Heart right ventricle (tissue), 16 donors: ENCODE measurements at places on chromosomes 5 and 9. TPM values are rescaled to one million over a fixed set of nuclear protein-coding genes. Genes with fewer than 3 reads are reported as not detected.
A peak's percentile ranks its signal among the peaks of the same experiment; 100 is the strongest.

GRCh38 chr9:74094766-74095165 is 402.4 kb upstream of the RORB start:
- no peak for DNase-seq

DNA sequence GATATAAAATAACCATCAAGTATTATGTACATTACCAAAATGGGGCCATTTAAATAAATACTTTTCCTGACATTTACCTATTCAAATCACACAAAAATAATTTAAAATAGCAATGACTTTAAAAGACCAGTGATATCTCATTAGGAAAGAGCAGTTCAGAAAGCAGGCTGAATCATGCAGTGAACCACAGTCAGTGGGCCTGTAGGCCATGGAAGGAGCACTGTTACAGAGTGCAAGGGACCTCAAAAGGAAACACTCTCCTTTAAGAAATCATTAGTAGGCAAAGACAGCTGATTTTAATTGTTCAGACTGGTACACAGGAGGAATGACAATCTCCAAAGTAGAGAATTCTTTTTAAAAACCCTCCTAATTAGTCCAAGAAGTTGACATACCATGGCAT is 283.5 kb upstream of the EFNA5 start:
- DNase-seq: no peak

GRCh38 chr5:26024774-26025173 is 1013.6 kb downstream of the CDH9 start:
- no peak for DNase-seq

DNA sequence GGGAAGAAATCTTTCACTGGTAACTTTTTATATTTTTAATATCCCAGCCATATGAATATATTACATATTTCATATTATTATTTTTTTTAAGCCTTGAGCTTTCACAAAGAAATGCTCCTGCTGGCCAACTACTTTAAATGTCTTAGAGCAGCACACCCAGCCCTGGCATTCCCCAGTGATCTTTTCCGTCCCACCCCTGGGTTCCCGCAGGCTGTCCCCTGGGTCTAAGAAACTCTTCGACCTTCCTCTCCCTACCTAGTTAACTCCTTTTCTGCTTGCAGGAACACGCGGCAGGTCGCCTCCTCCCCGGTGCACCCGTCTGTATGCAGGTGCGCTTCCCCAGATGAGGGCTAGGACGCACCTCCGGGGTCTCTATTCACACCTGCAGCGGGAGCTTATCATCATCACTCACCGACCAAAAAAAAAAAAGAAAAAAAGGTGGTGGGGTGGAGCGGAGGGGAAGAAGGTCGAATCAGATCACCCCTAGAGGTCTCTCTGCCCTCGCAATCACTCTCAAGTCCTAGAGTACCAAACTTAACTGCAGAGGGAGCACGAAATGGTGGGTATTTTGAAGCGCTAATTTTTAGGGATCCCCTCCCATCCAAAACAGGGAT is 696 bp downstream of the ZFP62 start:
- DNase-seq: peak; percentile 25

- DNase-seq: no peak
Observed at GRCh38 chr9:137387114-137387890, 35.7 kb downstream of the EXD3 start.

DNA sequence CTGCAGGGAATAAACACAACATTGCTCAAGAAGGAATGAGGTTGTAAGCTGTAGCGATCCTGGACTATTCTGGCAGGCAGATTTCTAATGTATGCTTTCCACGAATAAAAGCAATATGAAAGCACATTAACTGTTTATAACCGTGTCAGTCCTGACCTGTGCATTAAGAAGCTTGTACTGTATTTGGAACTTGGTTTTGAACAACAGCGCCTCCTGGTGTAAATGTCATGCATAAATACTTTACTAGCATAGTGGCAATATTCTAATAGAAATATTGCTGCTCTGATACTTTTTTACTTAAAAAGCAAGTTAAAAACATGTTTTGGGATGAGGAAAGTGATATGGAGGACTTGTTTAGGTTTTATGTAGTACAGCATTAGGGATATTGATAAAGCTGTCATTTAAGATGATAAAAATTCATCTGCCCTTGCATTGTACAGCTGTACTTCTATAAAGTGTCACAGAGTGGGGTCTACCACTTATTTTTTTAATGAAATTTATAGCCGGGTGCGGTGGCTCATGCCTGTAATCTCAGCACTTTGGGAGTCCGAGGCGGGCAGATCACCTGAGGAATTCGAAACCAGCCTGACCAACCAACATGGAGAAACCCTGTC is 70.7 kb upstream of the GNE start:
- peak; percentile 65 for DNase-seq

DNA sequence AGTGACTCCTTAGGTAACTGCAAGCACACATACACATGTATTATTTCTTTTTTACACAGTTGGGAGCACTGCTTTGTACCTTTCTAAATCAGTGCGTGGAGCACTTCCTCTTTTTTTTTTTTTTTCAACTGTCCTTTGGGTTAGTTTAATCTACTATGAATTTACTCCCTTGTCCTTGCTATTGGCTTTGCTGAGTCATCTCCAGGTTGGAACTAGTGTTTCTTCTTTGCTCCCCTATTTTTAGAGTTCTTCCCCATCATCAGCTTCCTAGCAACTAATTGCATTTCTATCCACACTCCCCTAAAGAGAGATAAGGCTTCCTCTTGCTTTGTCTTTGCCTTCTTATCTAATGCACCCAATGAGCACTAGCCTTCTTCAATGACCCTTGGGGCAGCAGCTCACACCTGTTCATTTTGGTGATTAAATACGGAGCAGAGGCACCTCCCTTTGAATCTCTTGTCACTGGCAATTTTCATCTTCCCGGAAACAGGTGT is 24.3 kb downstream of the S100Z start:
- no peak for DNase-seq

DNA sequence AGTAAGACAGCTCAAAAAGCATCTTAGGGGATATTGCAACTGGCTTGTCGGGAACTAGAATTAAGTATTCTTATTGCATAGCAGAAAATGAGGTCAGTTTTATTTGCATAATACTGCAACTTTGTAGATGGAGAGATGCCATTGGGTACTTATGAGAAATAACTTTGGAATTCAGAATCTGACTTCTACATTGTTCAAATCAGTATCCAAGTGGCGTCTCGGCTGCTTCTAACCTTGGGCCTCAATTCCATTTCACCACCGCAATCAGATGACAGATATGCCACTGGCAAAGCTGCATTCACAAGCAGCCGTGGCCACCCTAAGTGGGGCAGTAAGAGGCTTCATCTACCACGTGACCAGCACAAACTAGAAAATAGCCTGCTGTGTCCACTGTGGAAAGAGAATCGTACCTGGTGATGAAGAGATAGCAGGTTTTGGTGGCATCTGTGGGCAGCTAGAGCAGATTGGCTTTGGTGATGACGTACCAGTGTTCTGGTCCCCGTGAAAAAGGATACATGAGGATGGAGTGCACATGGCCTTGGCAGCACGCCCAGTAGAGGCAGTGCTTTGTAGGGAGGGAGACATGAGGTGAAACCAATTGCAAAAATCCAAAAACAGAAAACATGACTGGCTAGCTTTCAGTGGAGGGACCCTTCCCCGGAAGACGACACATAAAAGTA is 116.6 kb downstream of the KLHL3 start:
- peak; percentile 75 for DNase-seq

GRCh38 chr5:4511996-4512656 is 628.0 kb upstream of the ADAMTS16 start:
- peak; percentile 48 for DNase-seq

GRCh38 chr5:126755593-126755992 is 21.3 kb upstream of the LMNB1 start:
- DNase-seq: no peak

DNA sequence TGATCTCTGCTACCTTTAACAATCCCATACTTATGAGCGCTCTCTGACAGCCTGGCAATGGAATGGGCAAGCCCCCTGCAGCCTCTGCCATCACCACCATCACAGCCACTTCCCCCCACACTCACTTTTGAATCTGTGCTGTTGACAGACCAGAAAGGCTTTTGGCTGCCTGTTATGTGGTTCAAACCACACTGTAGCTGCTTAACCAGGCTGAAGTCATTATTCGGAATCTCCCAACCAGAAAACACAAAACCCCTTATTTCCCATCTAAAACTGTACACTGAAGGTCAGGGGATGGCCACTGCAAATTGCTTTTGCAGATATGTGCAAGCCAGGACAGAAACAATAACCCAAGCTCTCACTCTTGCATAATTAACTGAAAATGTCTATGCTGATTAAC is 35.8 kb downstream of the PTCH1 start:
- no peak for DNase-seq

DNA sequence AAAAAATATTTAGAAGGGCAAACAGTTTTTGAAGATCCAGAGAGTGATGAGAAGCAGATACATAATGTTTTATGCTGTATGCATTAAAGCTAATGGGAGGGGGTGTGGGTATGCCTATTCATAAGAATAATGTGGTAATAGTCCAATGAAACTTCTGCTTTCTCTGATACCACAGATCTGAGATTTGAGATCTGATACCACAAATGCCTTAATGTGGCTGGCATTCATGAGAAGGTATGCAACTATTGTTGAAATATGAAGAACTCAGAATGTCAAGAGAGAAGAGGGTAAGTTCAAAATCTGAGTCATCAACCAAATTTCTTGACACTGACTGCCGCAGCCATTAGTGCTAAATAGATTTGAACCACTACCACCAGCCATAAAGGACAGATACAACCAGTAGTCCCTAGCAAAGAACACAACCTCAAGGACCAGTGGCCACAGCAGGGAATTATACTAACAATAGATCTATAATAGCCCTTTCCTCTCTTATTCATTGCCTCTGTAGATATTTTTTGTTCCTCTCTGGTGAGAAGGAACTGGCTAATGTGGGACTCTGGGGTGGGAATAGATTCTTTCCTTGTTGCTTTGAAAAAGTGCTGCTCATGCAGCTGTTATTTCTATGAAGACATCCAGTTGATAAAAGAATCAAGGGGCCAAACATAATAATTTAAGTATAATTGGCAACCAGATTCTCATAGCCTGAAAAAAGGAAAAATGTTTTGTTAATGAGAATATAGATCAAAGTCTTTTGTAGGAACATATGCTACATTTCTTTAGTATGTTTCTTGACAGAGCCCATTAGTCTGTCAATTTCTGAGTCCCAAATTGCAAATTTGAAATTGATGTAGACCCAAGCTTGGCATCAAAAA is 256.5 kb upstream of the ZNF608 start:
- no peak for DNase-seq

DNA sequence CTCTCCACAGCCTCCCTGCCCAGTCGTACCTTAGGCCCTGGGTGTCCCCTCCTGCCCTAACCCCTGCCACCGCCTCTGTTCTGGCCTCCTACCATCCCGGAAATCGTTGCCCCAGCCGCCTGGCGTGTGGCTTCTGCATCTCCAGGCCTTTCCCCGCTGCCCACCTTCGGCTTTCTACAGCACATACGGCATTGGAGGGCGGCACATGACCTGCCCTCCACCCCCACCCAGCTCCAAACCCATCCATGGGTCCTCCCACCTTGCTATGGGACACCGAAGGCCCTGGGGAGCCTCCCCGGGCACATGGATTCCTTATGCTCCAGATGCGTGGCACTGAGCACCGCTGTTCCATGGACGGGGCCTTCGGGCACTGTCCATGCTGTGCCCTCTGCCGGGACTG is 32.0 kb downstream of the FGF18 start:
- DNase-seq: no peak

DNA sequence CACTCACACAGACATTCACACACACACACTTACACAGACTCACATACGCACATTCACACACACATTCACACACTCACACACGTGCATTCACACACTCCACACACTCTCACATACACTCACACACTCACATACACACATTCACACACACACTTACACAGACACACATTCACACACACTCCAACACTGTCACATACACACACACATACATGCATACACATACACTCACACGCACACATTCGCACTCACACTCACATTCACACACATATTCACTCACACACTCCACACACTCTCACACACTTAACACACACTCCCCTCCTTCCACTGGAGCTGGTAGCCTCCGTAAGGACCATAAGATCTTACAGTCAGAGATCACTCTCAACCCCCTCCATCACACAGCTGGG is 26.2 kb downstream of the CAMK2A start:
- DNase-seq: no peak

- DNase-seq: no peak
Observed at GRCh38 chr5:9483243-9483642, 62.6 kb downstream of the SEMA5A start.

DNA sequence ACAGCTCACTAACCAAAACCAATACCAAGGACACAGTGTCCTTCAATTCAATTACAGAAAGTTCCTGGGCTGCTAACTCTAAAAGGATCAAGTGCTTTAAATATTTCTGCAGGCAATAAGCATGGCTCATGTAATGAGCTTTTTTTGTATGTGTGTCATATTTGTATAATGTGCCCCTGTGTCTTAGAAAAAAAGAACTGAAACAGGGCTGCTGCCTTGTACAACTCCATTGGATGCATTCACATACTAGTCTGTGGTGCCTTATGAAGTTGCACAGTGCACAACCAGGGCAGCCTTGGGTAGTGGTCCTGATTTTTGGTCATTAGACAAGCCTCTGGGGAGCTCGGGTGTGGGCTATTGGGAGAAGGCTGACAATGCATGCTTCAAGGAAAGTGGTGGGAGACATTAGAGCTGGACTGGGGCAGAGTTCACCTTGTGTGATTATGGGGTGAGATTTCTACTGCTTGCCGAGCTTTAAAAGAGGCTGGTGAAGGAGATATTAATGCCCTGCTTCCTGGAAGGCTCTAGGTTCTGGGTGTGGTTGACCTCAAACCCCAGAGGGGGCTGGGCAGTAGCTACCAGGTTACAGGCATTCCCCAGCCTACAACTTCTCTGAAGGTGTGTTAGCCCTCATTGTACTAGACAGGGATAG is 3.6 kb upstream of the CPEB4 start:
- DNase-seq: no peak

- no peak for DNase-seq
Observed at GRCh38 chr9:107999890-108000289, 510.3 kb upstream of the KLF4 start.

GRCh38 chr5:147756566-147756965 is 26.0 kb downstream of the JAKMIP2 start:
- no peak for DNase-seq

The HAVCR1 gene
- total RNA-seq: not detected

The CFAP157 gene
- total RNA-seq: not detected

The DDX4 gene
- total RNA-seq: not detected

The ST8SIA4 gene
- 12.9 TPM for total RNA-seq

The FBP2 gene
- not detected for total RNA-seq

The PIP5K1B gene
- total RNA-seq: 58.7 TPM

The PDCD1LG2 gene
- total RNA-seq: 1.3 TPM

The BOD1 gene
- total RNA-seq: 48.4 TPM

The CCDC152 gene
- total RNA-seq: 2.4 TPM

The RMRP gene
- 5,433 TPM for total RNA-seq

The PTPRD gene
- total RNA-seq: 22.4 TPM
